ENCODE measurements at places on chromosomes 4 and X.

DNA sequence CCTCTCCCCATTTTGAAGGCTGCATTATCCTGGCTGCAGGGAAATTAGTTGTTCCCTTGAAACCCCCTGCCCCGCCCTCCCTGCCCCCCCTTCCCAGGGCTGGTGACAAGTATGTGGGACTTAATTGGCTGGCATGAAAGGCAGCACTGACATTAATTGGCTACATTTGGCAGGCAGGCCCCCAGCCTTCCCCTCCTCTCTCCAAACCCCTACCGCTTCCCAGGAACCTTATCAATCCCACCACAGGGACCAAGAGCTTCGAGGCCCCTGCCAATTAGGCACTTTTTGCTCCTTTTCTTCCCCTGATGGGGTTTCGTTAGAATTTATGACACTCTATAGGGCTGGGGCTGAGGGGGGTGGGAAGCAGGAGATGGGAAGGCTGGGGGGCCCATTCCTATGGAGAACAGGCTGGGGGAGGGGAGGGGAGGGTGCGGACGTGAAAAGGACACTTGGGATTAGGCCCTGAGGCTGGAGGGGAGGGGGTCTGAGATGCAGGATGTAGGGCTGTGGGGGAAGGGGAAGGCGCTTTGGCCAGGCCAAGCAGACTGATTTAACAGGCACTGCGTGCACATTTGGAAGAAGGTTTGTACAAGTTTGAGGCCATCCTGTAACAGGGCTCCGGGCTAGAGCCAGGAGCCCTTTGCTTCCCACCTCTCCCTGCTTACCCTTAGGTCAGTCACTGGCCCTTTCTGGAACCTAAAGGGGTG is 52.2 kb downstream of the EFNB1 start:
- DNase-seq: no peak

- DNase-seq: no peak
These were observed 45.6 kb downstream of the PPP2R2C start for GRCh38 chr4:6426571-6427438.

- DNase-seq: no peak
These were observed 10.5 kb upstream of the RNF128 start for GRCh38 chrX:106716004-106716403.

DNA sequence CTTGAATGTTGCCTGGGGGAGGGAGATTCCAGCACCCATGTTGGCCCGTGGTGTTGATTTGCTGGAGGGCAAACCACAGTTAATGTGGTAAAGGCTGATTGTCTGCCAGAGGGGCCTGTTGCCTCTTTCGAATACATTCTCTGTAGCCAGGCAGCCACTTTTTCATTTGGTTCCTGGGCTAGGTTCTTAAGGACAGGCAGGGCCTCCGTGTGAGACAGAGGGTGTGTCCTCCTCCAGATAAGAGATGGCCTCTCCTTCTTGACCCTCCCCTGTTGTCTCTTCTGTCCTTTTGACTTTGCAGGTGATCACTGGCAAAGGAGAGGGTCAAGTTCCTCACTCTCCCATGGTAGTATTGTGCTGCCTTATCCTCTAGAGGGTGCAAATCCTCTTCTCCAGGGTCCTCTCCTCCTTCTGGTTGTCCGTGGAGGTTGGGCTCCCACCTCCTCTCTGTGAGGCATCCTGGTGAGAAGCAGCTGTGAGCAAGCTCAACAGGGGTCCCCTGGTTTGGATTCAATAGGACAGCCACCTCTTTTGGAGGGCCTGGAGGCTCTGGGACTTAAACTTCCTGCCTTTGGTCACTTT is 44.9 kb downstream of the ZNF182 start:
- DNase-seq: no peak

- no peak for DNase-seq
These were observed 39.7 kb downstream of the CLDN2 start for GRCh38 chrX:106959901-106960300.

DNA sequence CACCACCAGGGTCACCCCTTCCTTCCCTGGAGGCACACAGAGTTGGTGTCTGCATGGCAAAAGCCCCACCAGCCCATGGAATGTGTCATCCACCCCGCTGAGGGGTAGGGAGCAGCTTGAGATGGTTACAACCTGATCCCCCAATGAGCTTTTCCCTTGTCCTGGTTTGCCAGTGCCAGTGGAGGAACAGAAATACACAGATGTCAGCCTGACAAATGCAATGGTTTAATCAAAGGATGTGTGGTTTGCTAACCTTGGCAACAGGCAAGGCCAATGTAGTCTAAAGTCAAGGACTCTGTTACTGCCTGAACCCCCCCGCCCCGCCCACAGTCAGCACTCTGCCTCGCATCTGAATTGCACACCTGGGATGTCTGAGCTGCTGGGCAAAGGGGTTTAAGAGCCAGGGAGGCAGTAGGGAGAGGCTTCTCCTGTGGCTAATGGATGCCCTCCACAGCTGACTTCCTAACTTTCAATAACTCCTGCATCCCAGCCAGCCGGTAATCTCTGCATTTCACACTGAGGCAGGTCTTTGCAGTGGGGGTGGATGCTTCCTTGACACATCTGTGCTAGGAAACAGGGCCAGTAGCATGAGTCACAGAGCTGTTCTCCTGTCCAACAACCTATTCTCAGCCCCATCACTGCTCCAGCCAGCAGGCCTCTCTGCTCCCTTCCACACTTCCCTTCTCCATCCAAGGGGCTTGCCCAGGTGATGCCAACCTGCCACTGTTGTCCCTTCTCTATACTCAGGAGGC is 137.5 kb downstream of the AMMECR1 start:
- no peak for DNase-seq

GRCh38 chr4:189613207-189613606 is 327.5 kb upstream of the FRG1 start:
- no peak for DNase-seq

- no peak for DNase-seq
These were observed 54.1 kb downstream of the HOPX start for GRCh38 chr4:56626963-56627362.

DNA sequence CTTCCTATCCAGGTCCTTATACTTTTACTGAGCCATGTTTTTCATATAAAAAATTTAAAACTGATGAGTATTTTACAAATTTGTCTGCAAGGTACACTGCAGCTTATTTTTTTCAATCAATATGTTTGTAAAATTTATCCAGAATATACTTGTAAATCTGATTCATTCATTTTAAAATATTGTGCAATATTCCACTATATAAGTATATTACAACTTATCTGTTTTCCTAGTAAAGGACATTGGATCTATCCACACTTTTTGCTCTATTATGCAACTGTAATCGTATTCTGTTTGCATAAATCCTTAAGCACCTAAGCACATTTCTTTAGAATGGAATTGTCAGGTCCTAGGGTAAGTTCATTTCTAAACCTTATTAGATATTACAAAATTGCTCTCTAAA is 49.5 kb downstream of the TBC1D9 start:
- no peak for DNase-seq

- no peak for DNase-seq
These were observed 45.7 kb downstream of the FHDC1 start for GRCh38 chr4:152981842-152982241.

DNA sequence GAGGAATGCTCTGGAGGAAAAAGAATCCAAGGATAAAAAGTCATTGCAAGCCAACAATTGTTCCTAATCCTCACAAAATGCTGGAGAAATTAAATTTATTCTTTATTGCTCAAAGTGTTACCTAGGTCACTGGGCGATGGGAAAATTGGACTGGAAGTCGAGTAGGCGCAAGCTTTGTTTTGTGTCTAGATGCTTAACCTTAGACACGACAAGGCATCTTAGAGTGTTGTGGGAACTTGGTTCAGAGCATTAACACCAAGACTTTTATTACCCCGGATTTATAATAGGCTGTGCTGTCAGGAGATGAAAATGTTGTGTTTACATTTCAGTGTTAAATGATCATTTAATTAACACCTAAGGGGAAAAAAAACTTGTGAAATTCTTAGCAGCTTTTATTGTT is 25.1 kb downstream of the SLIT2 start:
- no peak for DNase-seq

GRCh38 chr4:177163532-177163931 is 146.1 kb upstream of the NEIL3 start:
- DNase-seq: no peak

- DNase-seq: no peak
These were observed 492.0 kb upstream of the ARX start for GRCh38 chrX:25507801-25508200.

- no peak for DNase-seq
These were observed 68.4 kb upstream of the ETNPPL start for GRCh38 chr4:108831291-108831690.

- DNase-seq: no peak
These were observed 7.6 kb downstream of the ANAPC10 start for GRCh38 chr4:145090380-145090779.

DNA sequence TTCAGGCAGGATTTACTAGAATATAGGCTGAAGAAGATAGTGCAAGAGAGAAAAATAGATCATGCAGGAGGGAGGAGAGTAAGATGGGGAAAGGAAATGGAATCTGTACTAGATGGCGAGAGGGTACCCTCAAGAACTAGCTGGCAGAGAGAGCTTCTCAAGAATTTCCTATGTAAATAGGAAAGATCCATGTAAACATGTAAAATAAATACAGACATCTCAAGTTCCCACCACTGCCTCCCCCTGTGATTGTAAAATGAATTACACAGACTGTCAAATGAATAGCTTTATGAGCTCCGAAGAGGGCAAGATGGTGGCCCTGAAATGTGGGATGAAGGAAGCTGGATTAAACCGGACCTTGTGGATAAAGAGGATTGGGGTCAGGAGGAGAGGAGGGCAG is 178.0 kb downstream of the PALLD start:
- no peak for DNase-seq

DNA sequence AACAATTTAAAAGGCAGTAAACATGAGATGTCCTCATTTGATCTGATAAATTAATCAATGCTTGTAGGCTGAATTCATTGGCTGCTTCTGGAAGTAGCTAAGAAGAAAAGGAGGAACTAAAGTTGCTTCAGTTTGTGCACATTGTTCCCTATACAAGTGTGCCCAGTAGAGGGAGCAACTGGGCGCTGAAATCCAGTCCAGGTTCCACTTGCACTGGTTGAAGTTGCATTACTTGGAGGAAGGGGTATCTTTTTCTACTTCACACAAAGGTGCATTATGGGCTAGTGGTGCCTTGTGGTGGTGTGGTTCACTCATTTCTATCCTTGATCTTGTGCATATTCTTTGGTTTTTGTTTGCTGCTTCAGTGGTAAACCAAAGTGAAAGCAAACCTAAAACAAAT is 67.9 kb upstream of the SOX3 start:
- DNase-seq: no peak

DNA sequence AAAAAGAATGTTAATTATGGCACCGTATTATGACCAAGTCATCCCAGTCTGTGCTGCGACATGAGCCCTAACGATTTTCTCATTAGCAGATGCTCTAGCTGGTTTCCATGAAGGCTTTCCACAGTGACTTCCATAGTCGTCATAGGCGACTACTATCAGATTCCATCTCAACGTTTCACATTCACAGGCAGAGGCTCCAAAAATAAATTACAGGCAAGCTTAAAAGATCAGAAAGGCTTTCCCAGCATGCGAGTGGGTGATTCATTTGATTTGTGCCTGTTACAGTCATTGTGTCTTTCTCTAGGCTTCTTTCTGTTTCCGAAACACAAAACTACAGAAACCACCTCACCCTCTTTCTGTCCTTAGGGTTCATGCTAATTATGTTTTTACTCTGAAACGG is 43.2 kb downstream of the PALLD start:
- no peak for DNase-seq

GRCh38 chr4:27084685-27085361 is 224.2 kb downstream of the STIM2 start:
- DNase-seq: no peak

GRCh38 chrX:105837232-105837631 is 14.9 kb downstream of the NRK start:
- no peak for DNase-seq

DNA sequence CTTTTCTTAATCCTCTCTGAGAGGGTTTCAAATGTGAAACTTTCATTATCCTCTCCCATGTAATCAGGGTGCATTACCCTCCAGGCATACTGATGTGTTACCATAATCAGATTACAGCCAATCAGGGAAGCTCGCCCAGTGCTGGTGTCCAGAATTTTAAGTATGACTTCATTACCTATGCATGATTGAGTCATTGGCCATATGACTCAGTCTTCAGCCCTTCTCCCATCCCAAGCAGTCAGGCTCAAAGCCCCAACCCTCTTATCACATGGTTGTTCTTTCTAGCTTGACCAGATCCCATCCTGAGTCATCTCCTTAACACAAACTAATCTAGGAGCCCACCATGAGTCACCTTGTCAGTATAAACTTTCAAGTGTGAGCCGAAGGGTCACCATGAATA is 1668.1 kb upstream of the AGA start:
- DNase-seq: no peak

- DNase-seq: no peak
These were observed 20.0 kb downstream of the PALLD start for GRCh38 chr4:168516841-168517240.

GRCh38 chrX:30513284-30513683 is 64.3 kb downstream of the TASL start:
- no peak for DNase-seq

DNA sequence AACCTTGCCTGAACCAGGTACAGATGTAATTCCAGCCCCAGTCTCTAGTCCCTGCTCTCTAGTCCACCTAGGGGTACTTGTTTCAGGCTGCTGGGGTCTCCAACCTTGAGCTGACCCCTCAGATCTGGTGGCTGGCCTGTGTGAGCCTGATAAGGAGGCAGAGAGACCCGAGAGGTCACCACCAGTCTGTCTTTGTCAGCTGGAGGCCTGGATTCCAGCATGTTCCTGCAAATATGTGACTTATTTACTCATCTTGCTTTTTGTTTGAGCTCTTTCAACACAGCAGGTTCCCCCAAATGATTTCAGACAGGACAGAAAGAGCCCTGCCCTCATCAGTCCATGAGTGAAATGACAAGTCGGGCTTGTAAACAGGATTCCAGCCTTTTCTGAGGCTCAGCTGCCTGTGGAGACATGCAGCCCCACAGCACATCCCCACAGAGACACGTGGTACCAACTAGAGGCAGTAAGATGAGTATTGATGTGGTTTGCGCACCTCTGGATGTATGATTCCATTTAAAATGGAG is 37.5 kb upstream of the STK26 start:
- DNase-seq: no peak
